Renal cortical epithelial cell (primary cell): ENCODE measurements at places on chromosomes 2 and 18. TPM values are rescaled to one million over a fixed set of nuclear protein-coding genes. Genes with fewer than 3 reads are reported as not detected.

CRYGC gene
- not detected in 2 replicates for total RNA-seq

PRSS56 gene
- not detected in 2 replicates for total RNA-seq

GRCh38 chr2:124604940-124605339 lies 579.9 kb downstream of the CNTNAP5 start:
- no peak for DNase-seq

CYS1 gene
- 34.2 and 223 TPM in 2 replicates for total RNA-seq

DNA sequence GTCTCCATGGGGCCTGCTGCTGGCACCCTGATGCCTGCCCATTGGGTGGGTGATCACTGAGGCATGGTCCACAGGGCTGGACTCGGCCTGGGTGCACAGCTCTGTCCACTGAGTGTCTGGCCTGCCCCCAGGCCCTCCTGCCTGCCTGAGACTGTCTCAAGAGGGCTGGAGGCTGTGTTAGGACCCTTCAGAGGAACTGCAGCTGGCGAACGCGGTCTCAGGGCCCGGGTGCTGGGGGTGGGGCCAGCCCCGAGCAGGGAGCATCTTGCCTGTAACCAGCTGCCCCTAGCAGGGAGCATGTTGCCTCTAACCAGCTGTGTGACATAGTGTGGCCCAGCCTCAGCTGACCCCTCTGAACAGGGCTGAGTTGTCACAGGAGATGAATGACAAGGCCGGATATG lies 50.0 kb downstream of the TWIST2 start:
- no peak for DNase-seq

TRAPPC8 gene
- total RNA-seq, result 53.3 and 75.6 TPM in 2 replicates

SPAST gene
- total RNA-seq, result 25.4 and 33.1 TPM in 2 replicates

GRCh38 chr2:9212010-9212635 lies 5.5 kb downstream of the ASAP2 start:
- no peak for DNase-seq

- DNase-seq, result peak; percentile 20
Observed at GRCh38 chr2:27353762-27354596, 2.6 kb downstream of the GTF3C2 start.

GRCh38 chr2:238166391-238167343 lies 7.9 kb downstream of the ERFE start:
- DNase-seq, result peak; percentile 72

DNA sequence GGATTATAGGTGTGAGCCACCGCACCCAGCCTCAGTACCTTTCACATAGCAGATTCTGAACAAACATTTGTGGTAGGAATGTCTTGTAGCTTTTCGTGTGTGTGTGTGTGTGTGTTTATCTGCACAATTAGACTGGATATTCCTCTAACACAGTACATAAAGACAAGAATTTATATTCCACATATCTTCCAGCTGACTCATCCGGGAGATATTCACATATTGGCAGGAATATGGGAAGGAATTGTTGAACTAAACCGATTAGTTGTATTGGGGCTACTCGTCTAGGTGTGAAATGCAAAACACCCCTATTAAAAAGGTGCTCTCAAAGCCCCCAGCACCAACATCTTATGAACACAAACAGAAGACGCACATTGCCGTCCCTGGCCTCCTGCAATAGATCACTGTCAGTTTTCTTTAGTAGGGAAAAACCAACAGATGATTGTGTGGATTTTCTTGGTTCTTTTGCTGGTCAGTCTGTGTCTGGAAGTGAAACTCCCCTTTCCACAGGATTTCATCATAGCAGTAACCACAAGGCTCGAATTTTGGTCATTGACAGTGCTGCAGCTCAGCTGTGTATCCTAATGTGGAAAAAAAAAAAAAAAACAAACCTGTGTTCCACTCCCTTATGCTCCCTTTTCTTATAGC lies 208.5 kb upstream of the ACVR2A start:
- DNase-seq, result peak; percentile 88

TUBA4B gene
- 0.25 TPM in 1 of 2 replicates, not detected in the other for total RNA-seq

MPP4 gene
- total RNA-seq, result not detected in 2 replicates

CCDC121 gene
- total RNA-seq, result 0.69 and 3.8 TPM in 2 replicates

- peak; percentile 65 for DNase-seq
Observed at GRCh38 chr2:106107509-106108131, 86.5 kb downstream of the UXS1 start.

GRCh38 chr2:136117909-136118818 lies at the start of gene CXCR4:
Gene CXCR4, minus strand, starts transcription at chr2:136118149. Its CDS starts 89 bp downstream, at chr2:136118060.
- DNase-seq, result peak; percentile 54

DNA sequence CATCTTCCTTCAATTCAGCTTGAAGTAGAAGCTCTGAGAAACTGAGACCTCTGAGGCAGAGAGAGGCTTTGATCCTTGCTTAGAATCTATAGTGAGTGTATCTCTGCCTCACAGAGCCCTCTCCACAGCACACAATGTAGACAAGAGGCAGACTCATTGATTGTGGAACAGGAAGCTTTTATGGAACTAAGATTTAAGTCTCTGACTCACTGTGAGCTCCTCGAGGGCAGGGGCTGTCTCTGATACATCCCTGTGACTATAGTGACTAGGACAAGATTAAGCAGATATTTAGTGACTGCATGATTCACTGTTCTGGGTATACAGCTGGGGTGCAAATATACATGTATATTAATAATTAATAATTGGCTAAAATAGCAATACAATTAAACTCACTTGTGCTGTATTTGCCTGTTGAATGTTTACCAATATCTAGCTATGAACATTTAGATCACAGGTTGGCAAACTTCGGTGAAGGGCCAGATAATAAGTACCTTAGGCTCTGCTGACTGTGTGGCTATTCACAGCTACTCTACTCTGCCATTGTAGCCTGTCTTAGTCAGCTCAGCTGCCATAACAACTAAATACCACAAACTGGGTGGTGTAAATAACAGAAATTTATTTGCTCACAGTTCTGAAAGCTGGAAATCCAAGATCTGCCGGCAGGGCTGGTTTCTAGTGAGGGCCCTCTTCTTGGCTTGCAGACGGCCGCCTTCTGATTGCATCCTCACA lies 54.4 kb downstream of the ARHGEF4 start:
- no peak for DNase-seq

GRCh38 chr2:132404056-132404455 lies 12.5 kb upstream of the GPR39 start:
- no peak for DNase-seq

DNA sequence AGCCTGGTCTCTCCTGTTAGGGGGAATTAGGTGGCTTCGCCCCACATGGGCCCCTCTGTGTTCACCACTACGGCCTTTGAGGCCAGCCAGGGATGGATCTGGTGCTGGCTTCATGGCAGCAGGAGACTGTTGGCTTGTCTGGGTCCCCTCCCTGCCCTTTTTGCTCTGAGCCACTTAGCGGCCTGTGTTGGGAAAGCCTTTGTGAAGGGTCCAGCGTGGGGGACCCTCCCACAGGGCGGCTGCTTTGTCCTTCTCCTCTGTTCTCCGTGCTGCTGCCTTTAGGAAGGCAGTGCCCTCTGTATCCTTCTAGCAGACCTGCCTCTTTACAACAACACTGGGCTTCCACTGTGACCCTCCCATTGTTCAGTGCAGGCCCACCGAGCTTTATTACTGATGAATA lies 118.4 kb downstream of the TSN start:
- no peak for DNase-seq

DNA sequence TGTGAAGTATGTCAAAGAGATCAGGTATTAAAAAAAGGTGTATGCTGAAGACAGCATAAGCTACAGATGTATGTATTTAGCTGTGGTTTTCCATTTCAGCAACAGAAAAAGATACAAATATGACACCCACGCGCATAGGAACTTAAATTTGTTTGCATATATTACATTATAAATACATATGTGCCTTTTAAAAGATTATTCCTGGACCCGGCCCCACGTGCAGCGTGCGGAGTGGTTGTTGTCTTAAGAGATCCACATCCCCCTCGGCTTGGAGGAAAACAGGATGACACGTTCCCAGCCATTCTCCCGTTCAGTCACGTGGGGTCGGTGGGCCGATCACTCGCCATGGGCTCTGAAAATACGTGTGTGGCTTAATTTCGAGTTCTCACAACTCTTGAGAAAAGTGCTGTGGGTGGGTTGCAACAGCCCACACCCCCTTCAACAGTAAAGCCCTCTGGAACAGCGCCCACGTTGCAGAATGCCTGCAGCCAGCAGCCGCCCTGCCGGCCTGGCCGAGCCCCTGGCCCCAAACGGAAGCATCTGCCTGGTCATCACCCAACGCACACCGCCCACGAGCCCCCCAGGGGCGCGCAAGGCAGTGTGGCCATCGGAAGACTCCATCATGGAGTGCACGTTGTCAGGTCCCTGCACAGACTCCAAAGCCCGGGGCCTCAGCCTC lies 18.6 kb upstream of the KCNG2 start:
- DNase-seq, result no peak

DNA sequence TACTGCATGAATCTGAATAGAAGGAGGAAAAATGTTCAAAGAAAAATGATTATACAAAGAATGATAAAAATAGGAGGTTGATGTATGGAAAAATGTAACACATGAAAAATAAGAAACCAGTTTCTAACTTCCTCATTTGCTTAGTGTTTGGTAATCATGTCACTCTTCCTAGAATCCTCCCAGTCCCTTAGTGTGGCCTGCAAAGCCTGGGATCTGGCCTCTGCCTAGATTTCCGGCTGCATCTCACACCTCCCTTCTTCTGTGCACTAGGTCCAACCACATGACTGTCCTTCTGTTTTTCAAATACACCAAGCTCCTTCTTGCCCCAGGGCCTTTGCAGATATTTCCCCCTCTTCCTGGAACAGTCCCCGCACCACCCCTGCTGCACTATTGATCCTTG lies 76.8 kb upstream of the RBMS1 start:
- DNase-seq, result no peak

DNA sequence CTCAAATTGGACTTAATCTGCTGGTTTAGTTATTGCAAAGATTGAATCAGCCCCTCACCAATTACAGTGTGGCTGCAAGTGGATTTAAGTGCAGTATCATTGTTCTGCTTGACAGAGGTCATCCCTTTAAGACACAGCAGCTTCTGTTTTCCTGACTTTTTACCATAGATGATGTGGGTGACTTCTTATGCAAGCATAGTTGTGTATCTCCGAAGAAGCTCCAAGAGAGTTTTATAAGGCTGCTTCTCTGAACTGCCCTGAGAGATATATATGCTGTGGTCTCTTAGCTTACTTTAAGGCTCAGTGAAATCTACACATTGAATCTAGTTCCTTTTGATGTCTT lies 3.5 kb downstream of the TRIB2 start:
- no peak for DNase-seq

GPR45 gene
- not detected in 2 replicates for total RNA-seq

DNA sequence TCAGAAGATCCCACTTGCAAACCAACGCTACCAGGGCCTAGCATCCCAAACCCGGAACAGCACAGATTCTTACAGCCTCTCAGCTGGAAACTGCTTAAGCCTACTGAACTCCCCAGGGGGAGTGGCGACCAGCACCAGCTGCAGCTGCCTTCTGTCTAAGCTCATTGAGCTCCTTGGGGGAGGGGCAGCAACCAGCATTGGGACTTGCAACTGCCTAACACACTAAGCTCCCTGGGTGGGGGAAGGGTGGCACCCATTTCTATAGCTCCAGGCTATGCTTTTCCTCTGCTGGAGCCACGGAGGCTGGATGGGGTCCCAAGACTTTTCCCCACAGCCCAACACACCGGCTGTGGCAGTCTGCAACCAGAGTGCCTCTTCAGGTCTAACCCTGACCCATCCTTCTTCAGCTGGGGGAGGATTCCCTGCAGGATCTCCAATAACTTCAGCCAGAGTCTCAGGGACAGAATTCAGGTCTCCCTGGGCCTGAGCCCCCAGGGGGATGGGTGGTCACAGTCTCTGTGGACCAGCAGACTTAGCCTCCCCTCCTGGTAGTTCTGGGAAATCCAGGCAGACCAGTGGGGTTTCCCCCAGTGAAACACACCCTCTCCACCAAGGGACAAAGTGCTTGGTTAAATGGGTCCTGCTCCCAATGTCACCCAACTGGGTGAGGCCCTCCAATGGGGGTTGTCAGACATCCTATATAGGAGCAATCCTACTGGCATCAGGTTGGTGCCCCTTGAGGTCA lies 45.9 kb upstream of the ITGA4 start:
- DNase-seq, result peak; percentile 62

RBMS1 gene
- 66.7 and 116 TPM in 2 replicates for total RNA-seq

DNA sequence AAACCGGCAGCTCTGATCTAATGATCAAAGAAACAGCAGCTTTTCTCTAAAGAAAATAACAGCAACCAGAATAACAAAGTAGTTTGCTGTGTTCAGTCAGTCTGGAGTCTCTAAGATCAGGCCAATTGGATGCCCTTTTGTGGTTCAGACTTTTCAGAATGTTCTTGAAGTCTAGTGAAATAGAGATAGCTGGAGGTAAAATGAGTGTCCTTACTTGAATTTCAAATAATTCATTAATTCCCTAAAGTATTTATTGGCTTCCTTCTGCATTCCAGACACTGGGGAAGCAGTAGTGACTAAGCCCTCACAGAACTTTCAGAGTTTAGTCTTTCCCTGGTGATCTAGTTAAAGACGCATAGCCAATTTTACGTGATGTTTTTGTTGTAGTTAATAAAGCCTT lies 58.7 kb downstream of the C18orf54 start:
- DNase-seq, result peak; percentile 94

SPC25 gene
- 0.60 and 1.2 TPM in 2 replicates for total RNA-seq

DNA sequence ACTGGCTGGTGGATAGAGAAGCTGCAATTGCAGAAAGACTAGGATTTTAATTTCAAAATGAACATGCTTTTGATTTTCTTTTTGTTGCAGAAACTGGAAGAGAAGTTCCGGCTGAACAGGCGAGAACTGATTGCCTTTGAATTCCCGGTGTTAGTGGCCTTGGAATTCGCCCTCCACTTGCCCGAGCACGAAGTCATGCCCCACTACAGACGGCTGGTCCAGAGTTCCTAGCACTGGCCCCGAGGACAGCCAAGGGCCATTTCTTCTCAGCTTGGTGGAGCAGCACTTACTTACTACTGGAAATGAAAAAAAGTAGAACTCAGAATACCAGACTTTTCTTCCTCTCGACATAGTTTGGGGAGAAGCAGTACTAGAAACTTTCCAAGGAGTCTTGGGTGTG lies 121.9 kb downstream of the CABLES1 start:
- DNase-seq, result peak; percentile 40

CCBE1 gene
- total RNA-seq, result 8.7 and 9.6 TPM in 2 replicates

DNA sequence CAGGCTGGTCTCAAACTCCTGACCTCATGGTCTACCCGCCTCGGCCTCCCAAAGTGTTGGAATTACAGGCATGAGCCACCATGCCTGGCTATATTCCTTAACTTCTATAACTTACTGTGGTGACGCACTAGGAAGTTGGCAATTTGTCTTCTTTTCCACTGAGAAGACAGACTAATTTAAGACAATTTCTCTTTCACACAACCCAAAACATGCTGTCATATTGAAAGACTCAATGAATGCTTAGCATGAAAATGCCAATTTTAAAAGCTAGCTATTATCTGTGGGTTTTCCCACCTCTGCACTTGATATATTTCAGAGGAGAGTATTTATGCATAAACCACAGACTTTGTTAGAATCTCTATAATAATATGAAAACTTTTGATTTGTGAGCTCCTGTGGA lies 84.5 kb downstream of the ERBB4 start:
- DNase-seq, result no peak

- DNase-seq, result no peak
Observed at GRCh38 chr2:75853436-75853835, 142.7 kb upstream of the GCFC2 start.
